D341Med (cell line): ENCODE measurements at places on chromosomes 1 and 21.

GRCh38 chr1:165313903-165314302, 42.6 kb downstream of the LMX1A start:
- DNase-seq: no peak

- DNase-seq: no peak
Measured at GRCh38 chr1:204464187-204464631, 30.4 kb downstream of the PIK3C2B start.

- DNase-seq: no peak
Measured at GRCh38 chr1:179206812-179207211, 22.7 kb downstream of the ABL2 start.

- DNase-seq: no peak
Measured at GRCh38 chr1:232305050-232305449, 324.9 kb downstream of the SIPA1L2 start.

GRCh38 chr1:52296345-52296744, 69.7 kb downstream of the CC2D1B start:
- DNase-seq: peak; percentile 62

GRCh38 chr1:84736944-84737343, 46.7 kb upstream of the SSX2IP start:
- DNase-seq: no peak

- DNase-seq: no peak
Measured at GRCh38 chr1:53578358-53578757, 119.2 kb downstream of the DMRTB1 start.

GRCh38 chr1:169105434-169106094, 926 bp upstream of the ATP1B1 start:
- no peak for DNase-seq

DNA sequence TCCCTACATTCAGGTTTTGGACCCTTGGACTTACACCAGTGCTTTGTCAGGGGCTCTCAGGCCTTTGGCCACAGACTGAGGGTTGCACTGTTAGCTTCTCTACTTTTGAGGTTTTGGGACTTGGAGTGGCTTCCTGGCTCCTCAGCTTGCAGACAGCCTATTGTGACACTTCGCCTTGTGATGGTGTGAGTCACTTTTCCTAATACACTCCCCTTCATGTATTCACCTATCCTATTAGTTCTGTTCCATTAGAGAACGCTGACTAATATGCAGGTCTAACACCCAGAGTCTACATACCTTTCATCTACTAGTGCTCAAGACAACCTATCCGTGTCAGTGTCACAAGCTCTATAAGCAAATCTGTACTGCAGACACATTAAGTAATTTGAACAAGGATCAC, 605.3 kb downstream of the KCNT2 start:
- no peak for DNase-seq
